Motor neuron (in vitro differentiated cells): ENCODE measurements at places on chromosomes 2 and 18.

DNA sequence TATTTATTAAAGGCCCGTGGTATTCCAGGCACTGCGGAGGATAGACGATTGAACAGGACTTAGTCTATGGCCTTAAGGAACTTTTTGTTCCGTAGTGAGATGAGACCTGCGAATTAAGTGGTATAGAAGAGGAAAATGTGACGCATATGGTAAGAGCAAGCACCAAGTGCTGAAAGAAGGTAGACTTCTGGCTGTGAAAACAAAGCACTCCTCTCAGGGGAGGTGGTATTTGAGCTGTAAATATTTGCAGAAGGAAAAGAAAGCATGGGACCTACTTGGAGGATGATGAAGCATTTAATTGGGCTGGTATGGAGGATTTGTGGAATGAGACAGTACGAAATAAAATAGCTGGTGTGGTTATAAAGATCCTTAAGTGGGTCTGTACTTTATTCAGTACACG is 62.5 kb downstream of the GPR39 start:
- ATAC-seq, result no peak

GRCh38 chr2:144673456-144673855 is 153.5 kb upstream of the ZEB2 start:
- no peak for ATAC-seq

DNA sequence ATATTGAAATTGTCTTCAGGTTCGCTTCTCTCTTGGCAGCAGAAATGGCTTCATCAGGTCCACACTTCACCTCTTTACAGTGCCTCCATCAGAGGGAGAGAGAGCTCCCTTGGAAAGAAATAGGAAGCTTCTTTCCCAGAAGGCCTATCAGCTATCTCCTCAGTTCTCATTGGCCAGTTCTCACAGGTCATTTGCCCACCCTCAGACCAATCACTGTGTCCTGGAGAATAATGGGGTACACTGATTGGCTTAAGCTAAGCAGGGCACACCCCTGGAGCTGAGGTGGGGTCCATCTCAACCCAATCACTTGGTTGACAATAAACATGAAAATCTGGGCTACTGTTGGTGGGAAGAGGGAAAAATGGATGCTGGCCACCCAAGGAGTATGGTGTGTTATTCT is 5.2 kb downstream of the GNLY start:
- ATAC-seq, result no peak

DNA sequence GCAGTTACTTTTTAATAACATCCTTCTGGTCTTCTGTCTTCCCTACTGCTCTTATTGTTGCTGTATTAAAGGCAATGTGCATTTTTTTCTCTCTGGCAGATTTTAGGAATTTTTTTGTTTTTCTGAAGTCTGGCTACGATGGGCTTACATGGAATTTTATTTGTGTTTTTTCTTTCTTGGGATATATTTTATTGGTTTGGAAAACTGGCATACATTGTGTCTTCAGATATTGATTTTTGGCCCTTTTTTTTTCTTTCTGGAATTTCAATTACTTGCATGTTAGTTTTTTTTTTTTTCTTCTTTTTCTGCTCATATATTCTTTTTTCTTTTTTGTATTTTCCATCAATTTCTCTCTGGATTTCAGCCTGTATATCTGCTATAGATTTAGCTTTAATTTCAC is 442.1 kb upstream of the TRIB2 start:
- no peak for ATAC-seq

- peak; percentile 16 for ATAC-seq
Measured at GRCh38 chr18:76838182-76838581, 15.8 kb downstream of the ZNF236 start.

DNA sequence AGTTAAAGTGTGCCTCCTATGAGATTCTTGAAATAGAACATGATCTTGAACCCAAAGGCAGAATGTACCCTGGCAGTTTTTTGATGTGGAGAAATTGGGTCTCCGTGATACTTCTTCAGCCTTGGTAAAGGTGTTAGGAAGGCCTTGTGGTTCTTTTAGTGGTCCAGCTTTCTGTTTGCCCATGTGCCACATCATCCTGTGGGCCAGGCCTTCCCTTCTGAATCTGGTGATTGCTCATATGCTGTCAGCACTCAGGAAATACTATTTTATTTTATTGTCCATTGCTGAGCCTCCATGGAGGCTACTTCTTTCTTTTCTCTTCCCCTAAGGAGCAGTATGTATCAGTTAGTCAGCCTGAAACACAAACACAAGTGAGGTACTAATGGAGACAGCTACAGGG is 52.9 kb downstream of the CCDC141 start:
- ATAC-seq, result no peak

DNA sequence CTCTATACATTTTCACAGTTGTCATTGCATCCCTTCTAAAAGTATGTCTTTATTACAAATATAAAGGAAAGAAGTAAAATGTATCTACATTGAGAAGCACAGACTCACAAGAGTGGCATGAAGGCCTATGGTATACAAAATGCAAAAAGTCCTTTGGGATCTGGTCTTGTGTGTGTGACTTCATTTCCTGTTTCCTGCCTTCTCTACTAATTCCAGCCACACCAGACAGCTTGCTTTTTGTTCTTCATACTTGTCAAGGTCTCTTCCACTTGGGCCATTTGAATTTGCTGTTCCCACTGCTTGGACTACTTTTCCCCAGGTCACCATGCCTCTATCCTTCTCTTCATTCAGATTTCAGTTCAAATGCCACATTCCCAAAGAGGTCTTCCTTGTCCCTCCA is 6.7 kb upstream of the PNO1 start:
- no peak for ATAC-seq

GRCh38 chr2:63522950-63523349 is 65.3 kb downstream of the WDPCP start:
- ATAC-seq, result no peak

DNA sequence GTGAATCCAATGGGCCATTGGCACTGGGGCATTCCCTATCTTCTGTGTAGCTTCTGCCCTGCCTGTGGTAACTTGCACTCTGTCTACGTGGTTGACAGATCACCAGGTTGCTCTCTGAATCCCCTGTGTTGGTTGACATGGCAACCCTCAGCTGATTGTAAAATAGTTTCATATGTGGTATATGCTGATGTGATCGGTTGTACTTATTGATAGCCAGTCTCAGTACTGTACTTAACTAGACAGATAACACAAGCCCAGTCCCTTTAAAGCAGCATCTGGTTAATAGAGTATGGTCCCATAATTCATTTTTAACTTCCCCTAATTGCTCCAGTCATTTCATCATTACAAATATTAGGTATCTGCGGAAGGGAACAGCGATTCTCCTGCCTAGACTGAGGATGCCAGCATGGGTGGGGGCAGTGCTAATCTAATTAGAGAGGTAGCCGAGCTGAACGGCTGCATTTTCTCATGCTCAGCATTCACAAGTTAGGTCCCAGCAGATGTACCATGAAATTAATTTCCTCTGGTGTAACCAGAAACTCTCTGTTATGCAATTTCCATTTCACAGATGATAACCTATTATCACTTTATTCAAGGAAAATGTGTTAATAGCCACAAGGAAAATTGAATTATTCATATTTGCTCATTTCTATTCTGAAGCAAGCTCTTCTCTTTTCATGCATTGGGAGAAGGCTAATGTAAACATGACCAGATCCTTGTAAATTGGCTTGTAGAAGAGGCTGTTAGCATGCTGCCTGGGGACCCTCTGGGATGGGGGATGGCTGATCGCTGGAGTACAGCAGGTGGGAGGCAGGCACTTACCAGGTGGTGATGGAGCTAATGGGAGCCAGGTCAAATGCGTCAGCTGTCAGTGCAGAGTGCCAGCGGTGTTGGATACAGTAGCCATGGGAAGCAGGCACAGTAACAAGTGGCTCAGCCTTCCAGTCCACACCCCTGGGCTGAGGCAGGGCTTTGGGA is 608.3 kb downstream of the GALR1 start:
- peak; percentile 61 for ATAC-seq

DNA sequence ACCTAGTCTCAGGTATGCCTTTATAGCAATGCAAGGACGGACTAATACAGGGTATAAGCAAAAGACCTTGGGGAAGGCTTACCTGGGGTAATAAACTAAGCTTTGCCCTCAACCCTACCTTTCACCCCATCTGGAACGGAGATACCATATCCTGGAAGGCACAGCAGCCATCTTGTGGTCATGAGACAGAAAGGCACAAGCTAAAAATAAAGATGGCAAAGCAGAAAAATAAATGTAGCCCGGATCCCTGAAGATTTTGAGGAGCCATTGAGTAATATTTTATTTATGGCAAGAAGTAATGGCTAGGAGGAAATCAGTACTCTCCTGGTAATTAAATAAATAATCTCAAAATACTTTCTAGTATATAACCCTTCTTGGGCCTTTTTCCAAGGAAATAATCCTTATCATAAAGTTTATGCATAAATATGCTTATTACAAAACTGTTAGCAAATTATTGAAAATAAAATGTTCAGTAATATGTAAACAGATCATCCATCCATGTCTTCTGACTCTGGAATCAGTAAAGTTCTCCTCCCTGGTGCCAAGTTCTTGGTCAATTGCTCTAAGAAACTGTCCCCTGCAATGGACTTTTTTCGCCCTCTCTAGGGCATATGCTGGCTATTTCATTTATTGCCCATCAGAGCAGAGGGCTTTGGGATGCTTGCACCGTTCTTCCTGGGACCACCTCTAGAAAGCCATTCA is 198.7 kb downstream of the SPP2 start:
- ATAC-seq, result no peak

GRCh38 chr2:23794234-23794633 is 132.7 kb downstream of the ATAD2B start:
- no peak for ATAC-seq

DNA sequence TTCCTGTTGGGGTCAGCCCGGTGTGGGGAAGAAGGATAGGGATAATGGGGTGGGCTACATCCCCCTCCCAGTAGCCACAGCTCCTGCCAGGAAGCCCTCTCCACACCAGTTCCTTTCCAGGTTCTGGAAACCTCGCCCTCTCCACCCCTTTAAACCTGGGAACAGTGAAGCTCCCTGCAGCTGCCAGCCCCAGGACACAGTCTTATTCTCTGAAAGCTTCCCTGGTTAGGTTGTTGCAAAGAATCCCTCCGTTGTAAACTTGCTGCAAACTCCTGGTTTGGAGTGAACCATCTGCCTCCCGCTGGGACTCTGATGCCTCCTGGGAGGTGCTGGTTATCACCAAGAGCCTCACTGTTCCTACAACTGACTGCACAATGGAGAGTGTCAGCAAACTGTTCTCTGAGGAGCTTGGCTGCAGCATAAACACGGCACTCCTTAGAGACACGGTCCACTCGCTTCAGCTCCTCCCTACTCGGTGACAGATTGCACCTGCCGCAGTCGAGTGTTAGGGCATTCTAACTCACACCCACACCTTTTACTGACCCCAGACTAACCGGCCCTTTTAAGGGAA is 261.8 kb upstream of the RAB6C start:
- no peak for ATAC-seq

- no peak for ATAC-seq
Measured at GRCh38 chr18:25327584-25327983, 24.4 kb downstream of the ZNF521 start.

DNA sequence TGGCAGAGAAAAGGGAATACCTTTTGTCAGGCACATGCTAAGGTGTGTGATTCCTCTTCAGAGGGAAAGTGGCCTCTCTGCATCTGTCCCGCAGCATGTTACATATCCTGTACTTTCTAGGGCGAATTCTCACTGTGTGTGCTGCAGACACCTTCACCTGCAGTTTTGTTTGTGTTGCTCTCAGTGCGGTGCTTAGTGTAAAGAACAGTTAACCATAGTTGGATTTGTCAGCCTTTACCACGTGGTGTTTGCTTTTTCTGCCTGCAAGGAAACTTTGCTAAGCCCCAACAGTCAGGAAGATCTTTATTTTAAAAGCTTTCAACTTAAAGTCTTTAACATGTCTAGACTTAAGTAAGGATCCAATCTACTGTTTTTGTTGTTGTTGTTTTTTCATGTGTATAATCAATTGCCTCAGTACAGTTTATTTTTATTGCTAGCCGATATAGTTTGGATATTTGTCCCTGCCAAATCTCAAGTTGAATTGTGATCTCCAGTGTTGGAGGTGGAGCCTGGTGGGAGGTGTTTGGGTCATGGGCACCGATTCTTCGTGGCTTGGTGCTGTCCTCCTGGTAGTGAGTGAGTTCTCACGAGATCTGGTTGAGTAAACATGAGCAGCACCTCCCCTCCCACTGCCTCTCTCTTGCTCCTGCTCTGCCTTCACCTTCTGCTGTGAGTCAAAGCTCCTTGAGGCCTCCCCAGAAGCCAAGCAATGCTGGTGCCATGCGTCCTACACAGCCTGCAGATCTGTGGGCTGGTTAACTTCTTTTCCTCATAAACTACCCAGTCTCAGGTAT is 90.6 kb downstream of the SNTG2 start:
- ATAC-seq, result no peak

- no peak for ATAC-seq
Measured at GRCh38 chr2:70842401-70842800, 6.8 kb upstream of the CD207 start.

GRCh38 chr2:11750917-11751316 is 4.5 kb downstream of the LPIN1 start:
- no peak for ATAC-seq

DNA sequence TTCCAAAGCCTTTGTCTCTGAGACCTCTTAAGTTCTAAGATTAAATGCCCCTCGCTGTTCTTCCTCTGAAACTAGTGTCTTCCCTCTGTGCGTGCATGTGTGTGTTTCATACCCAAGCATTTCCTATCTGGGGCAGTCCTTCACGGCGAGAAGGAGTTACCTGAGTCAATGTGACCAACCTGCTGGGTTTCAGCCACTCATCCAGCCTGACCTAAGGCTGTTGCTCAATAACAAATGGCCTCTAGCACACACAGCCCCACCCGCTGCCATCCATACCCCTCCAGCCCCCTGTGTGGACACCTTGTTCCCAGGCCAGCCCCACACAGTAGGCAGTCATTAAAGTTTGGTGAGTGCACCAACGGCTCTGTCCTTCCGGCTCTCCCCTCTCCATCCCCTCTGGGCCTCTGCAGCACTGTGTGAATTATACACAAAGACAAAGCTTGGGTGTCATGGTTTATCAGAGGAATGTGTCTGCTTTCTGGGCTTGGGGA is 53.8 kb upstream of the FOSL2 start:
- peak; percentile 82 for ATAC-seq
